Activated CD4-positive, alpha-beta T cell treated with anti-CD3 and anti-CD28 coated beads, Interleukin-2, amount 10 ng/mL, durations not matched to agents 7 days and 5 days (primary cell): ENCODE measurements at places on chromosomes 13 and 19. TPM values are rescaled to one million over a fixed set of nuclear protein-coding genes. Genes with fewer than 3 reads are reported as not detected.
A peak's percentile ranks its signal among the peaks of the same experiment; 100 is the strongest.

- peak; percentile 20 for DNase-seq
- H3K27ac ChIP-seq: no peak overlapping the region
- peaks cover 39% of the 10 kb centered on the region for H3K36me3 ChIP-seq
These were observed 6.0 kb downstream of the RNASEH2B start for GRCh38 chr13:50915565-50915964.

Gene ADM5
- total RNA-seq: 4.9 TPM

Gene OR10H1
- total RNA-seq: not detected

Gene WDR62
- 33.4 TPM for total RNA-seq

DNA sequence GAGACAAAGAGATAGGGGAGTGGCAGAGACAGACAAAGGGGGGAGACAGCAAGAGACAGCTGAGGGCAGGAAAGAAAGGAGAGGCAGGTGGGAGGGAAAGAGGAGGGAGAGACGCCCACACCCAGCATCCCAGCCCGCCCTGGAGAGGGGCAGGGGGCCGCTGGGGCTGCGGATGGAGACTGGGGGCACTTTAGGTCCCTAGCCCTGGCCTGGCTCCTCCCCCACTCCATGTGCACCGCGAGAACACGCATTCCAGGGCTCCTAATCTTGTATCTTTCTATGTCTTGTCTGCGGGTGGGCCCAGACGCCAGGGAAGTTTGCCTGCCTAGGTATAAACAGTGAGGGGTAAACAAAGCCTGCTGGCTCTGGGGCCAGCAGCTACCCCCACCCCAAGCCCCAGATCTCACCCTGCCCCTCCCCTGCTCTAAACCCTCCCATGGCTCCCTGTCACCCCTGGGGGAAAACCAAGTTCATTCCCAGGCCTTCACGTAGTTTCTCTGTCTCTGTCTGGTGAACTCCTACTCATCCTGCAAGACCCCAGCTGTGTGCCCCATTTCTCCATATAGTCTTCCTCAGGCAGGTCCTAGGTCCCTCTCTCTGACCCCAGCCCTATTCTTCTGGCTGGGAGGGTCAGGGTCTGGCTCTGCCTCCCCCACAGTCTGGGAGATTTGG lies 5.7 kb downstream of the TLE5 start:
- no peak for DNase-seq
- H3K4me3 ChIP-seq: no peak overlapping the region
- peaks cover 46% of the 10 kb centered on the region for H3K4me1 ChIP-seq
- no peaks in the 10 kb centered on the region for H3K27me3 ChIP-seq
- H3K27ac ChIP-seq: no peak overlapping the region
- peaks cover 58% of the 10 kb centered on the region for H3K36me3 ChIP-seq

Gene KCTD12
- total RNA-seq: 5.9 TPM

Gene C5AR2
- total RNA-seq: 0.37 TPM

GRCh38 chr13:30337061-30337610 lies 29.8 kb upstream of the KATNAL1 start:
- no peak for DNase-seq
- H3K4me3 ChIP-seq: no peak overlapping the region

Gene NANOS3
- total RNA-seq: not detected

- no peak overlapping the region for H3K4me3 ChIP-seq
- H3K27ac ChIP-seq: no peak overlapping the region
- no peaks in the 10 kb centered on the region for H3K27me3 ChIP-seq
- peaks cover 4% of the 10 kb centered on the region for H3K36me3 ChIP-seq
These were observed 12.7 kb upstream of the ZNF431 start for GRCh38 chr19:21128901-21129698.

GRCh38 chr13:110359840-110360301 lies 52.8 kb downstream of the COL4A2 start:
- H3K27ac ChIP-seq: no peak overlapping the region
- no peak for DNase-seq
- no peaks in the 10 kb centered on the region for H3K27me3 ChIP-seq

DNA sequence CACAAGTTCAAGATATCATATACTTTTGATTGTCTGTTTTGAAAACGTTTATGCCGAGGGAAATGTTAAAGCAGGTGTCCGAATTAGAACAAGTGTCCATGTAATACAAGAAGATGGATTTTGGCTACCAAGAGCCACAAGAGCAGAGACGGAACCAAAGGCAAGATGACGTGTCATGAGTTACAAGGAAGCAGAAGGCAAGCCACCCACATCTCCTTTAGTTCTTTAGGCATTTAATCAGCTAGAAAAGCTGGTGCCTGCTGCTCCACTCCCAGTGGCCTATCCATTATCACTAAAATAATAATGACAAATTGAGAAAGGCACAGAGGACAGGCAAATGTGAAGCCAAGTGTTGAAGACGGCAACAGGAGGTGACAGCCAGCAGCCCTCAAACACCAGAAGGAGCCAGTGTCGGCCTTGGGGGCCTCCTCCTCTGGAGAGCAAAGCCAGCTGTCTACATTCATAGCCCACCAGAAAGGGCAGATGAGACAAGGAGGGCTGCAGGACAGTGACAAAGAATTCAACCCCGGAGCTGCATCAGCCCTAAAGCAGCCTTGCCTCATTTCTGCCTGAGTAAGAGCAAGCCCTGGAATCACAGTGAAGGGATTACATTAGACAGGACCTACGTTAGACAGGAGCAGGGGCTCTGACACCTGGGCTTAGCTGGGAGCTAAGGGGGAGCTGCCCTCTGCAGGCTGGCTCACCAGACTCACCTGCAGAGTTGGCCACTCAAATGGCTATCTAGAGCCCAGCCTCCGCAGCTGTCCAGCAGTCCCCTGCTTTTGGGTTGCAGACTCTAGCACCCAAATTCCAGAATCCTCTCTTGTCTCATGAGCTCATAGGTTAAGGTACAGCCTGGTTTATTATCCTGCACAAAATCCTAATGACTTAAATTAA lies 569.9 kb downstream of the UQCRFS1 start:
- no peak overlapping the region for H3K4me3 ChIP-seq
- H3K27ac ChIP-seq: no peak overlapping the region
- no peaks in the 10 kb centered on the region for H3K36me3 ChIP-seq
- H3K4me1 ChIP-seq: no peaks in the 10 kb centered on the region
- no peak for DNase-seq
- H3K27me3 ChIP-seq: peaks cover 2% of the 10 kb centered on the region

Gene SLITRK6
- total RNA-seq: not detected

DNA sequence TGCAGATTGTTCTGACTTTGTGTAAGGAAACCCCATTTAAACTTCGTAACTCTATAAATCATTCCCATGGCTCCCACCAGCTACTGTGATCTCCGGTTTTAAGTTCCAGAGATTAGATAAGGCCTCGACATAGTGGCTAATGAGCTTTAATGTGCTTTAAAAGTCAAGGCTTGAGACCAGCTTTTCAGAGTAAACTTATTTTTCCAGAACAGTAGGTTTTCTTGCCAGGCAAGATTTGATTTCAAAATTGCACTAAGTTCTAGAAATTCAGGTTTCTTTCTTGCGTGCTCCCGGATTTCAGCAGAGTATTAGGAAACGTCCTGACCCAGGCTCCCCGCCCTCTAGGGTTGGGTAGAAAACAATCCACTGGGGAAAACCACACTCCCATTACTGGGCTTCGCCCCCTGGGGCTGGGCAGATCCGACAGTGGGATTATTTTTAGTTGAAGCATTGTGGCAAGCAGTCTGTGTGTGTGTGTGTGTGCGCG lies 43.3 kb downstream of the CRYL1 start:
- H3K27me3 ChIP-seq: no peaks in the 10 kb centered on the region
- H3K4me1 ChIP-seq: peaks cover 18% of the 10 kb centered on the region
- no peak overlapping the region for H3K4me3 ChIP-seq
- DNase-seq: no peak

- H3K27ac ChIP-seq: peak overlapping the region; percentile 84
- peak; percentile 63 for DNase-seq
- peak overlapping the region; percentile 19 for H3K4me3 ChIP-seq
- H3K4me1 ChIP-seq: peaks cover 72% of the 10 kb centered on the region
- H3K36me3 ChIP-seq: no peaks in the 10 kb centered on the region
- no peaks in the 10 kb centered on the region for H3K27me3 ChIP-seq
These were observed 25.5 kb downstream of the ELL start for GRCh38 chr19:18496167-18496979.

GRCh38 chr13:33882804-33883203 lies 64.9 kb downstream of the RFC3 start:
- no peak overlapping the region for H3K27ac ChIP-seq
- no peaks in the 10 kb centered on the region for H3K27me3 ChIP-seq
- no peaks in the 10 kb centered on the region for H3K4me1 ChIP-seq
- peaks cover 9% of the 10 kb centered on the region for H3K36me3 ChIP-seq
- no peak overlapping the region for H3K4me3 ChIP-seq
- no peak for DNase-seq

DNA sequence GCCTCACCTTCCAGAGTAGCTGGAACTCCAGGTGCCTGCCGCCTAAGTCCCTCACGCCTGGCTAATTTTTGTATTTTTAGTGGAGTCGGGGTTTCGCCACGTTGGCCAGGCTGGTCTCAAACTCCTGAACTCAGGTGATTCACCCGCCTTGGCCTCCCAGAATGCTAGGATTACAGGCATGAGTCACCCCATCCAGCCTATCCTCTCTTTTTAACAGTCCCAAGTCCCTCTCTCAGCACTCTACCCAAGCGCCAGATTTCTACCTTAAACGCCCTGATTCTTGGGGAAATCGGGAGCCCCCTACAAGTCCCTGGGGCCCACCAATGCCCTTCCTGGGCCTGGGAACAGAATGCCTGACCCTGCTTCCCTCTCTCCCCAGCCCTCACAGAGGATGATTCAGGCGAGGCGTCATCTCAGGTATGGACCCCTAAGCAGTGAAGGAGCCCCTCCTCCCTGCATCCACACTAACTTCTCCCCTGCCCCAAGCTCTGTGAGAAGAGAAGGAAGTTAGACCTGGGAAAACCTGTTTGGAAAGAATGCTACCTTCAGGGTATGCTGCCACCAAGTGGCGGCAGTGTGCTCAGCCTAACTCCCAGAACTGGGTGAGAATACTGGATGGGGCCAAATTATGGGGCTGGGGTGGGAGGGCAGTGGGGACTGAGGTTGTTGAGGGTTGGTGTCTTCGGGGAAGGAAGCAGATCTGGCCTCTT lies 20.8 kb upstream of the EBI3 start:
- H3K4me3 ChIP-seq: no peak overlapping the region
- H3K4me1 ChIP-seq: peaks cover 2% of the 10 kb centered on the region
- no peaks in the 10 kb centered on the region for H3K36me3 ChIP-seq
- H3K27ac ChIP-seq: no peak overlapping the region

- DNase-seq: no peak
- no peak overlapping the region for H3K27ac ChIP-seq
- H3K4me1 ChIP-seq: peaks cover 28% of the 10 kb centered on the region
- H3K4me3 ChIP-seq: no peak overlapping the region
These were observed 46.7 kb downstream of the NDFIP2 start for GRCh38 chr13:79527698-79528097.
